Fibroblast of gingiva (primary cell): ENCODE measurements at places on chromosomes 6 and 20.
A peak's percentile ranks its signal among the peaks of the same experiment; 100 is the strongest.

DNA sequence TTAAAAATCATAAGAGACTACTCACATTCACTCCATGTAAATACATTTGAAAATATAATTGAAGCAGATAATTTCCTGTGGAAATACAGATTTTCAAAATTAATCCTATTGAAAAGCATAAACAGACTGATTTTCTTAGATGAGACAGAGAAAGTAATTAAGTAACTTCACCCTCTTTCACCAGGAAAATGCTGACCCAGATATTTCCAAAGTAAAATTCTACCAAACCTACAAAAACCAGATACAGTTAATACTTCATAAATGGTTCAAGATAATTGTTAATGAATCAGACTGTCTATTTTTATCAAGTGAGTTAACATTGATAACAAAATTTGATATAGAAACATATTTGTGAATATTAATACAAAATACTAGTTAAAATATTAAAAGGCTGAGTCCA is 233.5 kb upstream of the KHDRBS2 start:
- DNase-seq, result no peak

DNA sequence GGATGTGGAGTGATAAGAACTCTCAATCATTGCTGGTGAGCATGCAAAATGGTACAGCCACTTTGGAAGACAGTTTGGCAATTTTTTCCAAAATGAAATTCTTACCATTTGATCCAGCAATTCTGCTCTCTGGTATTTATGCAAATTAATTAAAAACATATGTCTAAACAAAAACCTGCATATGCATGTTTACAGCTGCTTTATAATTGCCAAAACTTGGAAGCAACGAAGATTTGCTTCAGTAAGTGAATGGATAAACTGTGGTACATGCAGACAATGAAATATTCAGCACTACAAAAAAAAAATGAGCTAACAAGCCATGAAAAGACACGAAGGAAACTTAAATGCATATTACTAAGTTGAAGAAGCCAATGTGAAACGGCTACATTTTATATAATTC is 55.5 kb upstream of the SMLR1 start:
- peak; percentile 81 for DNase-seq

DNA sequence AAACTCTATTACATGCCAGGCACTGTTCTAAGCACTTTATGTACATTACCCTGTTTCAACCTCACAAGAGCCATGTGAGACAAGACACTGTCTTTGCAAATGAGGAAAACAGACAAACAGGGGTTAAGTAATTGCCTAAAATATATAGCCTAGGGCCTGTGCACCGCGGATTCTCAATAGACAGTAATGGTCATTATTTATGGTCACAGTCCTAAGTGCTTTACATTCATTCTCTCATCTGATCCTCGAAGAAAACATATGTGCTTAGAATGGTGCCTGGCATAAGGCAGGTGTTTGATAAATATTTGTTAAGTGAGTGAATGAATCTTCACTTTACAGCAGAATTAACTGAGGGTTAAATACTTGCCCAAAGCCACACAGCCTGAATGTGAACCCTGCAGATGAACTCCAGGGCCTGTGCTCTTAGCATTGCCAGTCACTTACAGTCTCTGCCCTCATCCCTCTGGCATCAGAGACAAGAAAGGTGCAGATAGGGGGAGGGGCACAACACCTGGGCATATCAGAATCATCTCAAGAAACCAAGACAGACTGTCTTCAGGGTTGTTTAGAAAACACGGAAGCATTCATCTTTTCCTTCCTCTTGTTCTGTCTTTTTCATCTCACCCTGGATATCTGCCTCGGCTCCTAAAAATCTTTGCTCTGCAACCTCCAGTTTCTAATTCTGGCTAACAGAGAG is 92.8 kb upstream of the SASH1 start:
- DNase-seq, result no peak

DNA sequence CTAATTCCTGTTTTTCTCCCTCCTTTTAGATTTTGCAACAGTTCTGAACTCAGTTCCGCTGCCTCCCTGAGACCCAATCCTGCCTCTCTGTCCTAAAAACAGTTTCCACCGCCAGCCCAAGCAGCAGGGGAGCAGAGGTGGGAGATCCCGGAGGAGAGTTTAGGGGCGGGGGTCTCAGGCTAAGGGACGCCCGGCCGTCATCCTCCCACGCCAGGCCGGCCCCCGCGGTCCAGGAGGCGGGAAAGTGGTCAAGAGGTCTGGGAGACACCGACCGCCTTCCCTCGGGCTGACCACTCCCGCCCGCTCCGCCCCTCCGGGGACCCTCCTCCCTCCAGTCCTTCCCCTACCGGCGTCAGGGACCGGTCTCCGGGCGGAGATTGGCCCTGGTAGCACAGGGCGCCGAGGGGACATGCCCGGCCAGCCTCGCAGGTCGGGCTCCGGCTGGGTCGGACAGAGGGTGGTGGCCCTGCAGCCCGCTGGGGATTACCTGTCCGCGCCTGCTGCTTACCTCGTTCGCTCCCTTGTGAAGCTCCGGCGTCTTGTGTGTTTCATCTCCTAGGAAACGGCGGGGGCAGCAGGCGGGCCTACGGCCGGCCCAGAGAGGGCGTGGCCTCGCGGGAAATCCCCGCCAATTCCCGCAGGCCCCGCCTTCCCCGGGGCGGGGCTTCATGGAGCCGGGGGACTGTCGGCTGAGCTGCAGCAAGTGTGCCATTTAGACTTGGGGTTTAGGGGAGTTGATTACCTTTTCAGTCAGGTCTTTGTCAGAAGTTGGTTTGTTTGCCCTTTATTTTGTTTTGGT is at the start of gene MAK:
Gene MAK, minus strand, starts transcription at position 545 of the 799 bp plus-strand sequence. CDS start 7,891 bp downstream, outside the sequence.
- DNase-seq, result peak; percentile 60

DNA sequence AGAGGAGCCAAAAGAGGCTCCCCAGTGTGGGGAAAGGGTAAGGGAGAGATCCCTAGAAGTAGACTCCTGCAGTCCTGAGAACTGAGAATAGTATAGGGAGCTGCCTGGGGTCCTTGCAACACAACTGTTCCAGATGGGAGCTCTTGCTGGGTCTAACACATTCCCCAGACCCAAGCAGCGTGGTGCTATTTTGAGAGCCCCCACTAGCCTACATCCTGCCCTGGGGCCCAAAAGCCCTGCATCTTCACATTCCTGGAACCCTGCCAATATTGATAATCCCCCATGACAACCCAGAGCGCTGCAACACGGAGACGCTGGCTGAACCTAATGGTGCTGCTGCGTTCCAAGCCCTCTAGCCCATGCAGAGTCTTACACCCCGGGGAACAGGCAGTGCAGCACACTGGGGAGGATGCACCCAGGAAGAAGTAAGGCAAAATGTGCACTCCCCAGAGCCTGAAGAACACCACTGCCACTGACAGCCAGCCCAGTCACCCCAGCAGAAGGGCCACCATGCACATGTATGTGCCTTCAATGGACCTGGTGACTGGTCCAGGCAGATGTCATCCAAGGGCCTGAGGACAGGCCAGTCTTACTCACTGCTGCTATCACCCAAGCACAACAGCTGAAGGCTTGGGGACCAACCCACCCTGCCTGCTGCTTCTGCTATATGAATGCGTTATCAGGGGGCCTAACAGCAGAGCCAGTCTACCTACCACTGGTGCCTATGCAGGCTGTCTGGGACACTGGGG is 7.0 kb upstream of the RNF217 start:
- DNase-seq, result no peak

DNA sequence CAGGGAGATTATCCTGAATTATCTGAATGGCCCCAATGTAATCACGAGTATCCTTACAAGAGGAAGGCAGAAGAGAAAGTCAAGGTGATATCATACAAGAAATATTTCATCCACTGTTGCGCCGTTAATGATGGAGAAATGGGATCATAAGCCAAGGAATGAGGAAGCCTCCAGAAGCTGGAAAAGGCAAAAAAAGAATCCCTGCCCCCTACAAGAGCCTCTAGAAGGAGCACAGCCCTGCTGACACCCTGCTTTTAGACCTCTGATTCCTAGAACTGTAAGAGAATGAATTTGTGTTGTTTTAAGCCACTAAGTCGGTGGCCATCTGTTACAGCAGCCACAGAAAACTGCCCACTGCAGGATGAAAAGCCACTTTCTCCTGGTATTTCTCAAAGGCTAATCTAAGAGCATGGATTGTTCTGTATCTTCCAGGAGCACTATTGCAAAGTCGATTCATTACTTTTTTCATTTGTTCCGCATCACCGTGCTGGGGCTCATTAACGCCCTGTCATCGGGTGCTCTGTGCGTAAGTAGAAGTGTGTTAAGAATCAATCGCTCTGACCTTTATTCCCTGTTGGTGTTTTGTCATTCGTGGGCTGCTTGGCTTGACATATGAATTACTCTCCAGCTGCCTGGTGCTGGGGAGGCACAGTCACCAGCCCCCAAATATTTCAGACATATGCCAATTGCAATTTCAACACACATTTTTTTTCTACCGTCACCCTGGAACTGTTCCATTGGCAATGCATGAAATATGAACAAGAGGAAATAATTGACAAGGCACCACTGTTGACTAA is 117.0 kb downstream of the PCSK2 start:
- peak; percentile 93 for DNase-seq

GRCh38 chr6:106146852-106147351 is 60.8 kb downstream of the PRDM1 start:
- DNase-seq, result no peak

DNA sequence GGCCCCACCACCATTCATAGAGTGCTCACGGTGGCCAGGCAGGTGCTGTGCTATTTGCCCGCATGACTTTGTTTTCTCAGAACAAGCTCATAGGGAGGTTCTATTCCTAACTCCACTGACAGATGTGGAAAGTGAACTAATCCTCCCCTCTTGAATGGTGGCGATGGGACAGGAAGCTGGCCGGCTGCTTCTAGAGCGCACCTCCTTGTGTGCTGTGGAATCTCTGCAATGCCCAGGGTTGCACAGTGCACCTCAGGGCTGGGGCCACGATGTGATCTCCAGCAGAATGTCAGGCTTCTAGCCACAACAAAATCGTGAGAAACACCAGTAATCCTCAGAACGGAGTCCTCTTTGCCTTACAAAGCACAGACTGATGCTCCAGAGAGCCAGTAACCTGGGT is 53.8 kb upstream of the SLC22A23 start:
- no peak for DNase-seq

DNA sequence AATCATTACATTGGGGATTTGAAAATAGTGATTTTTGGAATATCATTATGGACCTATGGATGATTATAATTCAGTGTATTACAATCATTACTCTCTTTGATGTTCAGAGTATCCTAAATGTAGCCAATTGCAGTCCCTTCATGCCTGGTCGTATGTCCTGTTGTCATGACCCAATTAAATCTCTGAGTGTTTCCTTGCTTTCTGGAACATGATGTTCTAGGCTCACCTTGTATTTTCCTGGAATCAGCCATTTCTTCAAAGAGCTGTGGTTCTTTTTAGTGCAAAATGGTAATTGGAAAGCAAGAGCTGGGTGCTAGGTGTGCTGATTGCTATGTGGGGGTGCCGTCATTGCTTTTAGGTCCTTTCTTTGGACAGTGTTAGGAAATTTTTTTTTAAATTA is 100.7 kb upstream of the RNF24 start:
- no peak for DNase-seq

DNA sequence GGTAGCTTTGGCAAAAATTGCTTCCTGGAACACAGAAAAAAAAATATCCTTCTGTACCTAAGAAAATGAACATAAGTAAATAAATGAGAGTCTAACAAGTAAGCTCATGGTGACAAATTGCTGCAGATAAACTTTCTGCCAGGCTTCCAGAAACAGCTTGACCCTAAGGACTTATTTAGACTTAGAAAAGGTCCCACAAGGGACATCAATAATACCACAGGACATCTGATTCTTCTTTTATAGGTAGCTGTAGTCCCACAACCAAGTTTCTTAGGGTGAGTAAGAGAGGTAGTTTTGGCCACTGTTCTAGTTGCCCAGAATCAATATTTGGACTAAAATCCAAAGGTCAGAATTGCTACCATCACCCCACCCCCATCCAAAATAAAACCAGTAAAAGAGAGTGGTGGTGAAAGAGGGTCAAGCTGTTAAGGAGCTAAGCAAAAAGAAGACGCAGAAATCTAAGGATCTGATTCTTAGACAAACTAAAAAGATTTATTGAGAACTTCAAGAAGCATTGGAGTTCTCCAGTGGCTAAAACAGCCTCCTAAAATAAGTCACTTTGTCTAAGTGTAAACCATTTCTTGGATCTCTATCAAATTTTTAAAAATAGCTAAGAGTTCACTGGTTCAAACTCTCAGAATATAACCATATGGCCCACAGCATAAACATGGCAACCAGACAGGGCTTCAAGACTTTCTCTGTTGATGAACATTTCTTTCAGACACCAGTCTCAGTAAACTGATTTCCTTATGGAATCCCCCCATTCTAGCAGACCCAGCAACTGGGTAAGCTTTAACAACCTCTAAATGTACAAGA is 180.6 kb downstream of the PTPRK start:
- peak; percentile 29 for DNase-seq

DNA sequence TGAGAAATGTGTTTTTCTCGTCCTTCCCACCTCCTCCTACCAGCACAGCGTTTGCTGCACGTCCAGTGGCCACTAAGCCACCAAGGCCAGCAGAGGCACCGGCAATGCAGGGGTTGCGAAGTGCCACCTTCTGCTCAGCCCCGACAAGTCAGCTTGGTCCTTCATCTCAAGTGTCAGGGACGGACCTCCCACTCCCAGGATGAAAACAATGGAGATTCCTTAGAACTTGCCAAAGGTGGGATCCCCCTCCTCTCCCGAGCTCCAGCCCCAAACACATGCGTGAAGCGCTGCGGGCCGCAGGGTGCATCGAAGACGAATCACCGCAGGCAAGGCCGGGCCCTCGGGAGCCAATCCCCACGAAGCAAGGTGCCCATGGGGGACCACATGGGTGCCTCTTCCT is 60.8 kb downstream of the WDR27 start:
- no peak for DNase-seq

DNA sequence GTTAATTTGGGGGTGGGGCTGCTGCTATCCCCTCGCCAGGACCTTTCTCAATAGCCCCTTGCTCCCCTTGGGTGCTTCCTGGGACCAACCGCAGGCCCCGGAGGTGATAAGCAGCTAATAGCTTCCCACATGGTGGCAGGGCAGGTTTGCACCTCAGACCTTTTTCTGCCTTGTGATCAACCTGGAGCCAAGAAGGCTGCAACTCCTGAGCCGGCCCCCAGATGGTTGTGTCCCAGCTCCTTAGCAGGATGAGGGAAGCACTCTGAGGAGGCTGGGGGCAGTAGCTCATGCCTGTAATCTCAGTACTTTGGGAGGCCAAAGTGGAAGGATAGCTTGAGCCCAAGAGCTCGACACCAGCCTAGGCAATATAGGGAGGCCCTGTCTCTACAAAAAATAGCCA is 85.5 kb downstream of the BMP7 start:
- DNase-seq, result no peak

DNA sequence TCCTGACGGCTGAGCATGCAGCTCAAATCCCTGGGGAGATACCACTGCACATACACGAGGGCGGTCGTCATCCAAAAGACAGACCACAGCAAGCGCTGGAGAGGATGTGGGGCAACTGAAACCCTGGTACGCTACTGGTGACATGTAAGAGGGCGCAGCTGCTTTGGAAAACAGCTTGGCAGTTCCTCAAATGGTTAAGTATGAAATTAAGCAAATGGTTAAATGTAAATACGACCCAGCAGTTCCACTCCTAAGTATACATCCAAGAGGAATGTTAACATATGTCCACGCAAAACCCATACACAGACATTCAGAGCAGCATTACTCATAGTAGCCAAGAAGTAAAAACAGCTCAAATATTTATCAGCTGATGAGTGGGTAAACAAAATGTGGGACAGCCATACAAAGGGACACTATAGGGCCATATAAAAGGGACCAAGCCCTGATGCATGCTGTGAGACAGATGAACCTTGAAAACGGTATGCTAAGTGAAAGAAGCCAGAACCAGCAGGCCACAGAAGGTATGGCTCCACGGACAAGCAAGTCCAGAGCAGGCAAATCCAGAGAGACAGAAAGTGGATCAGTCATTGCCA is 38.5 kb downstream of the RIPOR3 start:
- no peak for DNase-seq
